ENCODE measurements at places on chromosomes 6 and 20. TPM values are rescaled to one million over a fixed set of nuclear protein-coding genes. Genes with fewer than 3 reads are reported as not detected.
A peak's percentile ranks its signal among the peaks of the same experiment; 100 is the strongest.

DNA sequence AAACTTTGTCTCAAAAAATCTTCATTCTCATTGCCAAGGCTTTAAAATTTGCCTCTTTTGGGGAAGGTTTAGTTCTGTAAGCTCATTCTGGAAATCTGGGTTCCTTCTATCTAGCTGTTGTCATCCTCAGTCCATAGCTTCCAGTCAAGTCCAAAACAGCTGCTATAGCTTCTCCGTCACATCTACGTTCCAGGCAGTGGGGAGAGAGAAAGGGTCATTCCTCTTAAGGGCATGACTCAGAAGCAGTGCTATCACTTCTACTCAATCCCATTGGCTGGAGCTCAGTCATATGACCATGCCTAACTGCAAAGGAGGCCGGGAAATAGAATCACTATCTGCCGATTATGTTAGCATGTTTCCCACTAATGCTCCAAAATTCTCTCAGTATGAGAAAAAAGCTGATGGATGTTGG lies 141.4 kb upstream of the PTPN1 start:
- no peak for DNase-seq

GRCh38 chr6:125850361-125850760 lies 59.6 kb downstream of the NCOA7 start:
- no peak for DNase-seq

GRCh38 chr20:37656945-37657344 lies 36.9 kb upstream of the CTNNBL1 start:
- DNase-seq = no peak

DNA sequence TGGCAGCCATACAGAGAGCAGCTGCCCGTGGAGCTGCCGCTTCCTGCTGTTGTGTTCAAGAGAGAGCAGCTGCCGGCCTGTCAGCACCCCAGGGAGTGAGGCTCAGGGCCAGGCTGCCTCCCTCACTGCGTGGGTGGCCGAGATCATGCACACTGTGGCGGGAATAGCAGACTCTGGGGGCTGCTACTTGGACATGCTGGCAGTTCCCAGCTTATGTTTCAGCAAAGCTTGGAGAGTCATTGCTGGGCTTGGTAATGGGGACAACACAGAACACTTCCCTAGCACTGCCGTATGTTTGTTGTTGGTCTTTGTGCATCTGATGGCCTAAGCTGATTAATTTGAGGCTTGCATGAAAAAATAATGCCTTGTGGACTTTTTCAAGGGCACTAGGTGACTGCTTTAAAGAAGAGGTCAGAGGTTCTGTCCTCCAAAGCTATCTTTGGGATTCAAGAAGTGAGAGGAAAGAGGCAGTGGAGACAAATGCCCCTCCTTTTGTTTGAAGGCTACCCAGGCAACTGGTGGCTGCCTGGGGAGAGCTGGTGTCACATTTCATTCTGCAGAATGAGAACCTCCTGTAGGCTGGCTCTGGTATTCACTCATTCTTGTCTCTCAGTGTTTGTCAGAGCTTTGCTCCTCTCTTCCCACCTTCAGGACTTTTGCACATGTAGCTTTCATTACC lies 18.8 kb downstream of the MRAP2 start:
- DNase-seq = peak; percentile 25

The PRSS16 gene
- total RNA-seq = 35.1 TPM

The DEF6 gene
- total RNA-seq = 19.5 TPM

The PROCR gene
- total RNA-seq = 21.4 TPM

All from mucosa of gallbladder (tissue), 1 donor.